CD8-positive, alpha-beta memory T cell (primary cell): ENCODE measurements at places on chromosomes 11 and 22.

- DNase-seq: no peak
These were observed 3.1 kb downstream of the HTR3B start for GRCh38 chr11:113907681-113908080.

DNA sequence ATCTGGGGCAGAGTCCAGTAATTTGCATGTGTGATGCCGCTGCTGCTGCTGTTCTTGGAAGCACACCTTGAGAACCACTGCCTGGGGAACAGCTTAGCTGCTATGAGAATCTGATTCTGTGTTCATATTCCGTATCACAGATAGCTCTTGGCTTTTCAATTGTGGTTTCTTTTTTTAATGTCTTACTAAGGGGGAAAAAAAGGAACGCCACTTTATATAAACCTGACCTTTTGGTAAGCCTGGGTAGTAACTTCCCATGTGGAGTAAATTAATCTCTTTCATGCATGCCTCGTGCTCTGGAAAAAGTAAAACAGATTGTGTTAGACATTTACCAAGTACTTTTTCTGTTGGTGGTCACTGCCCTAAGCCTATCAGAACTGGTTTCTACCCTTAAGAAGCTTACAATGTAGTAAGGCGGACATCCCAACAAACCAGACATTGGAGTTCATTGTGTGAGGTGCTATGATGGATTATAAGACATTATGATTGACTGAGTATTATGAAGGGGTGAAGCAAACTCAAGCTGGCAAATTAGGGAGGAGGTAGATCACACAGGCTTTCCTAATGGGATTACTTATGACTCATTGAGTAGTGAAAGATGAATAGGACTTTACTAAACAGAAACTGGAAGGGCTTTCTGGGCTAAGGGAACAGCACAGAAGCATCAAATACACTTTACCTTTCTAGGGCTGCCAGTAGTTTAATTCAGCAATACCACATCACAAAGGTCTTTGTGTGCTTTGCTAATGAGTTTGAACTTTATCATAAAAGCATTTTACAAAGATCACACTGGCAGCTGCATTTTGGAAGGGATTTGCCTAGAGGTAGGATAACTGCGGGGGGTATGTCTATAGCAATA lies 64.7 kb downstream of the MAML2 start:
- DNase-seq: no peak

DNA sequence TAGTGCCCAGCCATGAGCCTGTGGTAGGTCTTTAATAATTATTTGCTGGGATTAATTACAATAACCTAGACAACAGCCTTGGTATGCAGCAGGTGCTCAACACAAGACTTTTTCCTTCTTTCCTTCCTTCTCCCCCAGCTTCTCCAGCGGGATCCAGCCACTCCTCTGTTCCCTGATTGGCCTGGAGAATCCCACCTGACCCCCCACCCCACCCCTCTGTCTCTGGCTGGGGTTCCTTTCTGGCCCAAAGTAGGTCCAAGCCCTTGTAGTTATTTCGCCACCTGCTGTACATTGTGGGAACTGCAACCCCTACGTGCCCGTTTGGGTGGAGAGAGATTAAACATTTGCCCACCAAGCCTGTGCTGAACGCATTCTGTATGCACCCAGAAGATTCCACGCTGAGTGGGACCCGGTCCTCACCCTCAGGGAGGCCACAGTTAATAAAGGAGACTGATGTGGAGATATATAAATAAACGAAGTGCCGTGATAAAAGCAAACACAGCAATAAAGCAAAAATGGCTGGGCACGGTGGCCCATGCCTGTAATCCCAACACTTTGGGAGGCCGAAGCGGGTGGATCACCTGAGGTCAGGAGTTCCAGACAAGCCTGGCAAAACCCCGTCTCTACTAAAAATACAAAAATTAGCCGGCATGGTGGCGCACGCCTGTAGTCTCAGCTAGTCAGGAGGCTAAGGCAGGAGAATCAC lies 32.1 kb upstream of the DGKZ start:
- peak; percentile 82 for DNase-seq

- no peak for DNase-seq
These were observed at the start of gene LRP5 for GRCh38 chr11:68312117-68312779. TSS of gene LRP5 (plus strand) at chr11:68312591. CDS start at chr11:68312715, 124 bp downstream.

- DNase-seq: no peak
These were observed 35.5 kb downstream of the RPL27A start for GRCh38 chr11:8717876-8718753.

DNA sequence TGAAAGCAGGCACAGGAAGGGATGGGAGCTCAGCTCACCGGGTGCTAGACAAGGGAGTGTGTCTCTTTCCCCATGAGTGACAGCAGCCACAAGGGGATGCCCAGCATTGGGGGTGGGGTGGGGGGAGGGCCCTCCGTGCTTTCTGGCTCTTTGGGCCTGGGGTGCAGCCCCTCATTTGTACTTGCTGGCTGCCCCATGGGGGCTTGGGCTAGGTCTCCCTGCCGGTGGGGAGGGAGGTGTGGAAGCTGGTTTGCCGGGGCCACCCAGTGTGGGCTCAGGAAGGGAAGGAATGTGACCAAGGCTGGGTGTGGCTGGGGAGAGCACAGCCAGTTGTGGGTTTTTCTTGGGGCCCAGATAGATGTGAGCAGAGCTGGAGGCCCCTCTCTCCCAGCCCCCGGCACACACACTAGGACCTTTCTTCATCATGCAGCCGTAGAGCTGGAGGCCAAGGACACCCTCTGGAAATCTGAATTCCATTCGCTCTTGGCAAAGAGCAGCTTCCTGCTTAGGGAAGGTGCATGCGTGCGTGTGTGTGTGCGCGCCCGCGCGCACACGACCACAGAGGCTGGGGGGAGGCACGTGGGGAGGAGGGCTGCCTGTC lies 25.8 kb downstream of the KCNQ1OT1 start:
- no peak for DNase-seq

- no peak for DNase-seq
These were observed 113.8 kb downstream of the CADM1 start for GRCh38 chr11:115390441-115390840.

DNA sequence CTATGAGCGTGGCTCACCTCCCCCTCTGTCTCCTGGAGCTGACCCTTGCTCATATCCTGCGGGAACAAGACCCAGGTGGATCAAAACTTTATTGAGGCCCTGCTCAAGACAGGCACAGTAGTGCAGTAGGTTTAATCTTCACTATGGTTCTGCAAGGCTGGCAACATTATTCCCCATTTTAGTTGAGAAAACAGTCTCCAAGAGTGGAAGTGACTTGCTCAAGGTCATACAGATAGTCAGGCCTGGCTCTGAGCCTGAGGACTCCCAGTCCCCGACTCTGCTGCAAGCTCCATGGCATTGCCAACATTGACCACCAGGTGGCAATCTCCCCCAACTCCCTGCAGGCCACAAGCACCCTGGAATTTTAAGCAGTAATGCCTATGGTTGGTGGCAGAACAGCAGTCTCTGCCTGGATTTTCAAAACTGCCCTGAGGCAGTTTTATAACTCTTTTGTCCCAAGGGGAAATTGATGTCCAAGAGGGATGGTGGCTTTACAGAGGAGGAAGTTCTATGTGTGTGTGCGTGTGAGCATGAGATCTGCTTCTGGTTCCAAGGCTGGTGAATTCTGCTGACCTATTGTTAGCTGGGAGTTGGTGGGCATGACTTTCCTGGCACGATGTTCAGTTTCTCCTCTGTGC lies 34.1 kb downstream of the NEU3 start:
- peak; percentile 52 for DNase-seq

GRCh38 chr22:50542416-50542927 lies 3.2 kb upstream of the KLHDC7B start:
- DNase-seq: no peak

DNA sequence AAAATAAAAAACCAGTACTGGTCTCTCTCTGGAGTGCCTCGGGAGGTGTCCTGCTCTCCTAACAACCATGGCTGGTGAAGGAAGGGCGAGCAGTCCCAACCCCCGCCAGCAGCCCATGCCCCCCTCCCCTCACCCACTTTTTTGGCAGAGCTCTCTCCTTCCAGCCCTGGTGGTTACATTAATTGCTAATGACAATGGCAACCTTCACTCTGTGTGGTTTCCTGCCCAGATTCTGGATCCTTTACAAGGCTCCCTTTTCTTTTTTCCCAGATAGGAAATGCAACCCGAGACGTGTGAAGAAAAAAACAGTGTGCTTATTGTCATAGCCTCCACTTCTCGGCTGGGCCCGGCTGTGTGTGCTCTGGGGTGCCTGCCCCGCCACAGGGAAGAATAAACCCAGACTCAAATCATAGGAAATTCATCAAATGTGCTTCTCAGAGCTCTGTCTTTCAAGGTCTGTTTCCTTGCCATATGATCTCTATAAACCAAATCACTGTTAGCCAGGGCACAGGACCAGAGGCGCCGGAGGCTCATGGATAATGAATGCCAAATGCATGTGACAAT lies 513.0 kb downstream of the SOX6 start:
- no peak for DNase-seq

GRCh38 chr11:65557280-65558001 lies 718 bp downstream of the LTBP3 start:
- DNase-seq: no peak

- no peak for DNase-seq
These were observed 1.4 kb upstream of the DPP3 start for GRCh38 chr11:66478729-66479393.

DNA sequence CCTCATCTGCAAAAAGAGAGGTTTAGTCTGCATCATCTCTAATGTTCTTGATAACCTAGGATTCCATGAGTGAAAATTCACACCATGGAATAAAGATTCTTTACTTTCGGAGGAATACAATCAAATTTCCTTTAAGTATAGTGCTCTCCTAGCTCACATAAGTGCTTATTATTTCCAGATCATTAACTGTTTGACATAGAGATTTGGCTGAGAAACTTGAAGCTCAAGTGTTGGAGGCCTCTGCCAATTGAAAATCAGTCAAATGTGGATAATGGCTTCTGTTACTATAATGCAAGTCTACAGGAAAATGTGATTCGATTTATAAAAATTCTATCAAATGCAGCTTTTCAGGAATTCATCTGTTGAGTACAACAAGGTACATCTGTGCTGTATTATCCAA lies 144.6 kb downstream of the KIF18A start:
- no peak for DNase-seq

GRCh38 chr11:134417871-134418840 lies 6.1 kb upstream of the B3GAT1 start:
- no peak for DNase-seq

GRCh38 chr11:86473991-86474833 lies 99.5 kb downstream of the CCDC81 start:
- DNase-seq: no peak

DNA sequence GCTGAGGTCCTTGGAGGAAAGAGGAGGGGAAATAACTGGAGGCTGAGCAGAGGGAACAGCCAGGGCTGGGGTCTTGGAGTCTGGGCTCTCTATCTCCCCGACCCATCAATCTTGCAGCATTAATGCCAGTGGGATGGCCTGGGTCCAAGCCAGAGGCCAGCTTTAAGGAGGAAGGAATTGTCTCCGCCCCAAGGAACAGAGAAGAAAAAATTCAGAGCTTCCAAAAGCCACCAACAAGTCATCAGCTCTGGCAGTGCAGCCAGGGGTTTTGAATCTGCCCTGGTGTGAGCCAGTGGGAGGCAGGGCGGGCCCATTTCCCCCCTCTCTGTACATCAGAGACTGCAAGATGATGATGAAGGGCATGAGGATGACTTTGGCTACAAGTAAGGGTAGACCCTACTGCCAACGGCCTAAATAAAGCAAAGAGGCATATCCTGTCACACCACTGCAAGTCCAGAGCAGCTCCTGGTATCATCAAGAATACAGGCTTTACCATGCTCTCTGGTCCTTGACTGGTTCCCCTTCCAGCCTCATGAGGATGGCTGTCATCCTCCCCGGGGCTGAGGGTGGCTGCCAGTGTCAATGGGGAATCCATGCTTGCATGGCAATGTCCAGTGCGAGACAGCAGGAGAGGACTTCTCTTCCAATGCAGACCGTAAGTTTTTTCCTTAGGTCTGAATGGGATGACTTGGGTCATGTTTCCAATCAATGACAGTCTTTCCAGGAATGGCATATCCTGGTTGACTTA lies 34.4 kb downstream of the LRRC32 start:
- no peak for DNase-seq

GRCh38 chr11:78532991-78533390 lies 41.7 kb downstream of the NARS2 start:
- DNase-seq: no peak
